ENCODE measurements at places on chromosomes 3 and 15.

- DNase-seq = no peak
Observed at GRCh38 chr3:185813205-185813604, 11.6 kb downstream of the IGF2BP2 start.

- no peak for DNase-seq
Observed at GRCh38 chr3:127745656-127746399, 73.1 kb downstream of the ABTB1 start.

DNA sequence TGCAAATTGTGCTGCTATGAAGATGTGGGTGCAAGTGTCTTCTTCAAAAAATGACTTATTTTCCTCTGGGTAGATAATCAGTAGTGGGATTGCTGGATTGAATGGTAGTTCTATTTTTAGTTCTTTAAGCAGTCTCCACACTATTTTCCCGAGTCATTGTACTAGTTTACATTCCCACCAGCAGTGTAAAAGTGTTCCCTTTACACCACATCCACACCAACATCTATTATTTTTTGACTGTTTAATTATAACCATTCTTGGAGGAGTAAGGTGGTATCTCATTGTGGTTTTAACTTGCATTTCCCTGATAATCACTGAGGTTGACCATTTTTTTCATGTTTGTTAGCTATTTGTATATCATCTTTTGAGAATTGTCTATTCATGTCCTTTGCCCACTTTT lies 19.7 kb upstream of the PSMD6 start:
- DNase-seq = no peak

DNA sequence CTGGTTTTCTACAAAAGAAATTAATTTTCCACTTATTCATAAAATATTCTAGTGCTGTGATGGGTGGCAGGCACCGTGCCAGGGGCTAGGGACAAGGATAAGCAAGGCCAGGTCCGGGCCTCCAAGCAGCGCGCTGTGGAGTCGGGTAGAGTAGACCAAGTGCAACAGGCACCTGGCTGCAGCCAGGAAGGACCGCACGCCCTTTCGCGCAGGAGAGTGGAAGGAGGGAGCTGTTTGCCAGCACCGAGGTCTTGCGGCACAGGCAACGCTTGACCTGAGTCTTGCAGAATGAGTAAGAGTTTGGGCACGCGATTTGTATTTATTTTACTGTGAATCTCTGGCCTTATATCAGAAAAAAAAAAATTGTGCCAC lies at the start of gene CASR:
Gene CASR (plus strand): TSS at position 148 of the 372 bp plus-strand sequence. CDS start 70,522 bp downstream, outside the sequence.
- no peak for DNase-seq

DNA sequence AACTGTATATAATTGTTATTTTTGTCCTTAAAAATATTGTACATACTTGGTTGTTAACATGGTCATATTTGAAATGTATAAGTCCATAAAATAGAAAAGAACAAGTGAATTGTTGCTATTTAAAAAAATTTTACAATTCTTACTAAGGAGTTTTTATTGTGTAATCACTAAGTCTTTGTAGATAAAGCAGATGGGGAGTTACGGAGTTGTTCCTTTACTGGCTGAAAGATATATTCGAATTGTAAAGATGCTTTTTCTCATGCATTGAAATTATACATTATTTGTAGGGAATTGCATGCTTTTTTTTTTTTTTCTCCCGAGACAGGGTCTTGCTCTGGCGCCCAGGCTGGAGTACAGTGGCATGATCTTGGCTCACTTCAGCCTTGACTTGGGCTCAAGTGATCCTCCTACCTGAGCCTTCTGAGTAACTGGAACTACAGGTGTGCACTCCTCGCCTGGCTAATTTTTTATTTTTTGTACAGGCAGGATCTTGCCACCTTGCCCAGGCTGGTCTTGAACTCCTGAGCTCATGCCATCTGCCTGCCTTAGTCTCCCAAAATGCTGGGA lies 10.7 kb downstream of the NFKBIZ start:
- no peak for DNase-seq

GRCh38 chr15:25812073-25812472 lies 51.1 kb downstream of the ATP10A start:
- no peak for DNase-seq

DNA sequence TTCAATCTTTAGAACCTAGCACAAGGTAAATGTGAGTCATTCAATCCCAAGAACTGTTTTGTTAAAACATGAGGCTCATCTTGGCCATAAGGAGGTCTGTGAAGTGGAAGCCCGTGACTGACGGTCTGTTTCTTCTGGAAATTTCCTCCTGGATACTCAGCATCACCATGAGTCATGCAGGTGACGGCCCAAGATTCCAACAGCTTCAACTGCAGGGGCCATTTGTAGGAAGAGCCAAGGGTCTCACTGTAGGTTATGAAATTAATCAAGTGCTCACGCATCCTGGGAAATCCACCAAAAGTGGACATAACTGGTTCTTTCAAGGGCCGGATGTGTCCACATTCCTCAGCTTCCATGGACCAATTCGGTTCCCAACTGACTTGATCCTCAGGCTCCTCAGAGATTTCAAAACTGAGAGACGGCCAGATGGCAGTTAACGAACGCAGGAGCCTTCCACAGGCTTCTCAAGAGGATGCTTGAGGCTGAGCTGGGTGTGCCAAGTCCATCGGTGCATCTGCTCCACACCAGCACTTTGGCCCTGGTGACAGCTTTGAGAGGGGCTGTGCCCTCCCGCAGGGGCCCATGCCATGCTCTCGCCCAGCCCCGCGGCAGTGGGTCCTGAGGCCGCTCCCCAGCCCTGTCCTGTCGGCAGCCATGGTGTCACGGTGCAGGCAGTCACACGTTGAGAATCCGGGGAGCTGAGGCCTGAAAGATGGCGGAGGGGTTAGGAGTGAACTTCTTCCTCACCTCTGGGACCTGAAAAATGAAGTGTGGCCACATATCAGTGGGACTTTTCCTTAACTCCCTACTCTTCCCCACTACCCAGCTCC lies 8.5 kb downstream of the MAP6D1 start:
- DNase-seq = no peak

GRCh38 chr3:40621252-40621651 lies 96.5 kb downstream of the ZNF621 start:
- DNase-seq = no peak

DNA sequence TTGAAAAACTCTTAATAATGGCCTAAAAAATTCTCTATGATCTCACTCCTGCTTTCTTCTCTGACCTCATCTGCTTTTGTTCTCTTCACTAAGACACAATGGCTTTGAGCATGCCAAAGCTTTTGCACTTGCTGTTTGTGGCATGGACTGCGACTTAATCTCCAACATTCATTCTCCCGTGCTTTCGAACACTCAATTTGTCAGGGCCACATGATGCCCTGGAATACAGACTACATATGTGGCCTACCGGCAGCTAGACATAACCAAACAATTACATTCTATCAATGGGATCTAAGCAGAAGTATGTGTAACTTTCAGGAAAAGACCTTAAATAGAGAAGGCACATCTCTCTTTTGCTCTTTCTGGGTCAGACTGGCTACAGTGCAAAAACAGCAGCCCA lies 506.5 kb downstream of the MAGI1 start:
- no peak for DNase-seq

GRCh38 chr3:134803051-134803505 lies 8.0 kb downstream of the EPHB1 start:
- DNase-seq = no peak

DNA sequence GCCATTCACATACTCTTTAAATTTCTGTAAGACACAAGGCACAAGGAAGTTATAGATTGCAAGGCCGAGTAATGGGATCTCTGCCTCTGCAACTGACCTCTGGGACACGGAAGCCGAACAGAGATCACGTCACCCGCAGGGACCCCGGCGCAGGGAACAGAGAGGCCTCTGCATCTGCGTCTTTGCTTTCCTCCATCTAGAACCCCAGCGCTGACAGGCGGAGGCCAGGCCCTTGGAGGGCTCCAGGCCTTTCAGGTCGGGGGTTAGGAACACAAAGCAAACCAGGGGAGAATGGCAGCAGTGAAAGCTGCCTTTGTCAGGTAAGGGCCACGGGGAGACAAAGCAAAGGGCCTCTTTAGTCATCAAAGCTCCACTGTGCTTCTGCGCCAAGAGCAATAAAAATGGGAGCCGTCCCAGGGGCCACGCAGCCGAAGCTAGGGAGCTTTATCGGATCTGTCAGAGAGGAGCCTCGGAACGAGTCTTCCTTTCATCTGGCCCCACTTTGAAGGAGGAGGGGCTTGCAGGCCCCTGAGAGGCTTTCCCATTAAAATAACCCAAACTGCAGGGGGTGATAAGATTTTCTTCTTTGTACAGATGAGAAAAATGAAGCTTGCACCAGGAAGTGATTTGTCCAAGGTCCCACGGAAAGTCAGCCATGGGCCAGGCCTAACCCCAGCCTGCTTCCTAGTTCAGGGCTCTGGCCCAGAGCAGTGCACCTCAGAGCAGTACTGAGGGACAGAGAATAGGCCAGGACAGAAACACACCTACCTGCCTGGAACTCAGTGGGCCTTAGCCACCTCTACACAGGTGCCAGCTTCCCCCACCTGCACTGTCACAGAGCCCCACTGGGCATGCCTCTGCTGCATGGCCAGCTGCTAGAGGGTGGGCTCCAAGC lies 84.4 kb upstream of the RAD18 start:
- DNase-seq = no peak

DNA sequence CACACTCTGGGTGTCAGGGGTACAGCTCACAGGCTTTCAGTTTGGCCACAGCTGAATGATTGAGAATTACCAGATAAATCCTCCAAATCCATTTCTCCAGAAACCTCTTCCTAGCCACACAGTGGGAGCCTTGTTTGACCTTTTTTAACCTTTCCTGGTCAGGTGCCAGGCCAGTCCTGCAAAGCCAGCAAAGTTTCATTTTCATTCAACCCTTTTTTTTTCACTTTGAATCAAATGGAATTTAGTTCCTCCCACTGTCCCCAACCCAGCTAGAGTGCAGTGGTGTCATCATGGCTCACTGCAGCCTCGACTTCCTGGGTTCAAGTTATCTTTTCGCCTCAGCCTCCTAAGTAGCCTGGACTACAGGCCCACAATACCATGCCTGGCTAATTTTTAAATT lies 67.8 kb downstream of the NSUN3 start:
- DNase-seq = no peak

GRCh38 chr3:153029350-153029749 lies 132.7 kb upstream of the RAP2B start:
- DNase-seq = no peak

- DNase-seq = no peak
Observed at GRCh38 chr3:25895443-25895842, 105.6 kb downstream of the OXSM start.

DNA sequence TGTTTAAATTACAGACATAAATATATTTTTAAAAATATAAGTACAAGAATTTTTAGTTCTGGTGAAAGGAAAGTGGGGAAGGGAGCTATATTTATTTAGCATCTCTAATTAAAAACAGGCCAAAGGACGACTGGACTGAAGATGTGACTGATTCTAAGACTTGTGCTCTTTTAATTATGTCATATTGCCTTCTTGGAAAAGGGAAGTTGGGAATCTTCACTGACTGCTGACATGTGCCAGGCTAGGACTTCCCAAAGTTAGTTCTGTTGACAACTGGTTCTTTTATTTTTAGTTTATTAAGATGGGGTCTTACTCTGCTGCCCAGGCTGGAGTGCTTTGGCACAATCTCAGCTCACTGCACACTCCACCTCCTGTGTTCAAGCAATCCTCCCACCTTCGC lies 13.5 kb downstream of the CNOT10 start:
- no peak for DNase-seq

GRCh38 chr15:62868507-62868906 lies 174.0 kb upstream of the TPM1 start:
- DNase-seq = no peak

GRCh38 chr3:187507266-187507665 lies 139.1 kb downstream of the RTP4 start:
- DNase-seq = no peak

- DNase-seq = no peak
Observed at GRCh38 chr3:109640146-109640652, 302.9 kb upstream of the DPPA4 start.

GRCh38 chr3:64595253-64595694 lies 92.5 kb downstream of the ADAMTS9 start:
- DNase-seq = peak; percentile 98

GRCh38 chr3:188904670-188905069 lies 267.1 kb upstream of the TPRG1 start:
- no peak for DNase-seq

- DNase-seq = no peak
Observed at GRCh38 chr15:69723404-69724096, 270.9 kb downstream of the RPLP1 start.

DNA sequence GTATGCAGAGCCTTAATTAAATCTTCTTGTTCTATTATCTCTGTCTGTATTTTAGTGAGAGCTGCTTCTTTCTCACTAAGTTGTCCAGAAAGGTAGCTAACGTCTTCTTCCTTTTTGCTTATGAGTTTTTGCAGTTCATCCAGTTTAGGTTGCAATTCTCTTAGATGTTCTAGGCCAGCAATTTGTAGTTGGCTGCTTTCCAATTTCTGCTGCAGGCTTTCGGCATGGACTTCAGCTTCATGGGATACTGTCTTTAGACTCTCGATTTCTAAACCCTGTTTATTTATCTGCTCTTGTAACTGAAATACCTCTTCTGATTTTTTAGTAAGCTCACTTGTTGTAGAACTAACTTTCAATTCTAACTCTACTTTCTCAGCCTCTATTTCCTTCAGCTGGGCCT lies 35.5 kb upstream of the HCLS1 start:
- no peak for DNase-seq

GRCh38 chr3:161644891-161645635 lies 148.5 kb downstream of the OTOL1 start:
- no peak for DNase-seq

DNA sequence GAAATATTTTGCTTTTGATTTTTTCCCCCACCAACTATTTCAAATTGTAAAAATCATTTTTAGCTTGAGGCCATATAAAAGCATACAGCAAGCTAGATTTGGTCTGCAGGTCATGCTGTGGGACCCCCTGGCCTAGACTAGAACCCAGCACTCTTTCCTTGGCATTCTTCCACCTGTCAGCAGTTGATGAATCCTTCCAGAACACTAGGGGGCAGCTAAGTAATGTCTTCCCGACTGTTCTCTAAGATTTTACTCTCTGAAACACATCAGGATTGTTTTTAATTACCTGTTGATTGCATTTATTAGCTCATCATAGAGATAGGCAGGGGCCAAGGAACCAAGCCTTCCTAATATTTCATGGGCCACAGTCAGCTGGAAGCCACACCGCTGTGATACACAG lies 174.5 kb downstream of the CACNA1D start:
- DNase-seq = no peak

- no peak for DNase-seq
Observed at GRCh38 chr3:101542957-101543356, 18.7 kb upstream of the TRMT10C start.

- no peak for DNase-seq
Observed at GRCh38 chr3:16171825-16172224, 2.7 kb upstream of the GALNT15 start.

All from brain pericyte (primary cell).